ENCODE measurements at places on chromosomes 4 and X.

DNA sequence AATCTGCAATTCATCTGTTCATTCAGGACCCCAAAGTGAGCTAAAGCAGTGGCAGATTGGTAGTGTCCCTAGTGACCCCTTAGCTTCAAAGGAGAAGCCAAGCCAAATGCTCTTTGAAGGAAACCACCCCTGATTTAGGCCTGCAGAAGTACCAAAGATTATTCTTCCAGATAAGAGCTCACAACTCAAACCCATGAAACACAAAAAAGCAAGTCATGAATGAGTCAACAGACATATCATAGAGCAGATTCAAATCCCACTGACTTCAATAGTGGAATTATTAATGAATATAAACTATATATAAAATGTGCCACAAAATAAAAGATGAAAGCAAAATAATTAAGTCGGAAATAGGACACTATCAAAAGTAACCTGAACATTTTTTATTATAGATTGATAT, 197.6 kb downstream of the SCFD2 start:
- DNase-seq = no peak

DNA sequence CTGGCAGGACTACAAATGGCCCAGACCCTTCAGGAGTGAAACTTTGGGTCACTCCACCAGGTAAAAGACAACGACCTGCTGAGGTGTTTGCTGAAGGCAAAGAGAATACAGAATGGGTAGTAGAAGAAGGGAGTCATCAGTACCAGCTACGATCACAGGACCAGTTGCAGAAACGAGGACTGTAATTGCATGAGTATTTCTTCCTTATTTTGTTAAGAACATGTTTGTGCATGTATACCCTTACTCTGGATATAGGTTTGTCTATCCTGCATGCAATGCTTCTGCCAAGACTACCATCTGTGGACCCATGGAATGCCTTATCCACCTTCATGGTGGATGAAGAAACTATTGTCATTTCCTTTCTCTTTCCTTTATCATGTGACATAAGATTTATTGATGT, 48.1 kb upstream of the BCLAF3 start:
- no peak for DNase-seq

GRCh38 chrX:75301060-75301459, 27.2 kb downstream of the UPRT start:
- DNase-seq = no peak

GRCh38 chrX:150848914-150849365, 49.5 kb downstream of the CD99L2 start:
- no peak for DNase-seq

GRCh38 chr4:72209600-72209999, 177.8 kb downstream of the NPFFR2 start:
- DNase-seq = no peak

- DNase-seq = no peak
Observed at GRCh38 chrX:11541510-11541909, 124.2 kb downstream of the ARHGAP6 start.

DNA sequence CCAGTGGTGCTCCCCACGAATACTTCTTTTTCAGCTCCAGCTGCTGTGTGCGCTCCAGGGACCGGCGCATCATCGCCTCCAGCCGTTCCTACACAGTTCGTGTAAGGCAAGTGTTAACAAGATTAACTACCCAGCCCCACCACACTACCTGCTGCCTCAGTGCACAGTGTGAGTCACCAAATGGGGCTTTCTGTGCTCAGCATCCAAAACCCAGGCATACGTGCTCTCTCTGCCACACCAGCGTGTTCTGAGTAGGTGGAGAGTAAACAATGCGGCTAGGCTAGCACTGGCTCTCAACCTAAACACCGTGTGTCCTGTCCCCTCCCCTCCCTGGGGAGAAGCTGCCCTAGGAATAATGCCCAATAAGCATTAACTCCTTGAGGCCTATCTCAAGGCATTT, 60.0 kb downstream of the MAP7D2 start:
- DNase-seq = no peak

GRCh38 chrX:13733506-13733905, 914 bp downstream of the TRAPPC2 start:
- no peak for DNase-seq

GRCh38 chr4:25976780-25977179, 62.8 kb downstream of the SMIM20 start:
- DNase-seq = no peak

DNA sequence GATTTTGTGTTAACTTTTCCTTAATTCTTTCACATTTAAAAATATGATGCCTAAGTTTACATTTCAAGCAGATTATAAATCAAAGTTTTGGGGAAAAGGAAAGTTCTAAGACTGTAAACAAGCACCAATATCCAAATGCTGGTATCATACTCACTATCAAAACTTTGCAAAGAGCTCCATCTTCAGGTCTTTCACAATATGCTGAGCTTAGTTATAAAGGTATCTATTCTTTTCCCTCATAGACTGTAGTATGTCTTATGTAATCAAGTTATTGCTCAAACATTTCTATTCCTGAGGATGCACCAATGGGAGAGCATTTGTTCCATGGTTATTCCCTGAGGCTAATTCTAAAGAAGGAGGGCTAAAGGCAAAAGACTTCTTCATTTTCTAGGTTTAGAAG, 207.9 kb upstream of the FAM241A start:
- no peak for DNase-seq

DNA sequence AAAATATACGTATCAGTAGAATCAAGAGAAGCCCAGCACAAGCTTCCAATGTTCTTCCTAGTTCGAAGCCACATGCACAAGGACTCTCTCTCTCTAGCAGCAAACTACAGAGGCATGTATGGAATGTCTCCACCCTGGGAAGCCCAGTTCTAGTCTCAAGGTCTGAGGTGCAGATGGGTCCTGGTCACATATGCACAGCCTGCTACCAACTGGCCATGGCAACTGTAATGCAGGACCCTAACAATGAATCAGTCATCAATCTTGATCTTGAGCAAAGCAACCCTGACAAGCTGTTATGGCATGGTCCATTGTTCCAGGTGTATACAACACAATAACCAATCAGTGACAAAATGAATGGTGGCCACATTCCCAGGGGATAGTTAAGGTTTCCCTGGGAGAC, 55.8 kb downstream of the MBNL3 start:
- no peak for DNase-seq

DNA sequence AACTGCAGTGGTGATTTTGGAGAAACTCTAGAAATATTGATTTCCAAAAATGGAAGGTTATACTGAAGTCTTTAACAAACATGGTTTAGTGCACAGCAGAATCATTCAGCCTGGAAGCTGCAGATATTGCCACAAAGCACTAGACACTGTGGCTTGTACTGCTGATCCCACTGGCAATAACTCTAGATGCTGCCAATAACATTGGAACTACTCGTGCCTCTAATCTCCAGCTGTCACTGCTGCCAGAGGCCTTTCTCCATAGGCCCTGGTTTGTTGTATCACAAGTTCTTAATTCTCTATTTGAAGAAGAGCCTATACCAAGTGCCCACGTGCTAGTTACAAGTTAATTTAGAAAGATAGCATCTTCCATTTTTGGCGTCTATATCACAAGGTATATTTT, 19.3 kb downstream of the DMP1 start:
- no peak for DNase-seq

- DNase-seq = no peak
Observed at GRCh38 chrX:22047468-22047867, 15.3 kb downstream of the PHEX start.

DNA sequence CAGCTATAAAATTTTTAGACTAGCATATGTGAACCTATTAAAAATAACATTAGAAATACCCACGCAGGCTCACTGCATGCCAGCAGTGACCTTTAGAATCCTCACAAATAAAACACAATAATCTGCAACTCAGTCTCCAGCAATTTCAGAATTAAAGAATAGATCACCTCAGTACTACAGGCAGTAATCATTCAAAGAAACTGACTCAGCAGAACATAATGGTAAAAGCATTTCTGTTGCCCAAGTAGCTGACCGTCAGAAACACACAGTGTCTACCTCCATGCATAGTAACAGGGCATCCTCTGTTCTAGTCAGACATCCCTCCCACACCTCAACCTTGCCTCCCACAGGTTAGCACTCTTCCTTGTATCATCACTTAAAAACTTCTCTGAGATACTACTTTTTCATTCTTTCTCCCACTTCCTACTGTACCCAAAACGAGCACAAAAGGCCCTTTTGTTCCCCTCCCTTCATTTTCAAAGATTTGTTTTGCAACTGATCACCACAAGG, 65.7 kb upstream of the BEND2 start:
- no peak for DNase-seq

DNA sequence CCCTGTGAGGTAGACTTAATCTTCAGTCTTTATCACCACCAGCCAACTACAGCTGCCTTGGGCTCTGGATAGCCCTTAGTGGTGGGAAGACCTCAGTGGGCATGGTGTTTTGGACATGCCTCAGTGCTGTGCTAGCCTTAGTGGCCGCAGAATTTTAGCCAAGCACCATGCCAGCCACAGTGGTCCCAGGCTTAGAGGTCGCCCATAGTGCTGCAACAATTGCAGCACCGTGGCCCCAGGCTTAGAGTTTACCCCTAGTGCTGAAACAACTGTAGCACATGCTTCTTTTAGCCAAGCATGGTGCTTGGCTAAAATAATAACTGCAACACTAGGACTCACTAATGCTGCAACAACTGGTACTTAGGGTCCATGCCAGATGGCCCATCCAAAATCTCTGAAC, 38.9 kb upstream of the SULT1B1 start:
- no peak for DNase-seq

- no peak for DNase-seq
Observed at GRCh38 chr4:48025005-48025404, 8.4 kb downstream of the NIPAL1 start.

- no peak for DNase-seq
Observed at GRCh38 chrX:111555406-111555958, 44.0 kb downstream of the SERTM2 start.

DNA sequence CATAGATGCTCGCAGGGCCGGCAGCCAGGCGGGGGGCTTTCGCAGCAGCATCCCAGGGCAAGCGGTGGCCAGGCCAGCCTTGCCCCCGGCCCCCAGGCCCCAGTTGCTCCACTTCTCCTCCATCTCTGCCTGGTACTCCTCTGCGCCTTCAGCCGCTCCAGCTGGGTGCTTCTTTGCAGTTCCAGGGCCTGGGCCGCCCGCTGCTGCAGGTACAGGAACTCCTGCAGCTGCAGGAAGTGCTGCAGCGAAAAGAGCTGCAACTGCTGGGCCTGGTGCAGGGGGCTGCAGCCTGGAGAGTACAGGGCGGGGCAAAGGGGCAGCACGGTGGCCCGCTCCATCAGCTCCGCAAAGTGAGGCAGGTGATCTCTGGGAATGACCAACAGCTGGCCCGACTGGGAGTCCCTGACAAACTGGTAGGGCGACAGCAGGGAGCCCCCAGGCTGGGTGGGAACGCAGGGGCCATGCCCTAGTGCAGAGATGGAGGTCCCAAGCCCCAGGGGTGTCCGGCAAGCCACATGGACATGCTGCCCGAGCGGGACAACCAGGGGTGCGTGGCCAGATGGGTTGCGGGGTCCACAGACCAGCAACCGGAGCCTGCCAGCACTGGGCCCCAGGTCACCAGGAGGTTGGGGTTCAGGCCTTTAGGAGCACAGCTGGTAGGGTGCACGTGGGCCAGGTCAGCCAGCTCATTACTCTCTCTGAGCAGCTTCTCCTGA, 75.9 kb upstream of the UCP1 start:
- DNase-seq = no peak

DNA sequence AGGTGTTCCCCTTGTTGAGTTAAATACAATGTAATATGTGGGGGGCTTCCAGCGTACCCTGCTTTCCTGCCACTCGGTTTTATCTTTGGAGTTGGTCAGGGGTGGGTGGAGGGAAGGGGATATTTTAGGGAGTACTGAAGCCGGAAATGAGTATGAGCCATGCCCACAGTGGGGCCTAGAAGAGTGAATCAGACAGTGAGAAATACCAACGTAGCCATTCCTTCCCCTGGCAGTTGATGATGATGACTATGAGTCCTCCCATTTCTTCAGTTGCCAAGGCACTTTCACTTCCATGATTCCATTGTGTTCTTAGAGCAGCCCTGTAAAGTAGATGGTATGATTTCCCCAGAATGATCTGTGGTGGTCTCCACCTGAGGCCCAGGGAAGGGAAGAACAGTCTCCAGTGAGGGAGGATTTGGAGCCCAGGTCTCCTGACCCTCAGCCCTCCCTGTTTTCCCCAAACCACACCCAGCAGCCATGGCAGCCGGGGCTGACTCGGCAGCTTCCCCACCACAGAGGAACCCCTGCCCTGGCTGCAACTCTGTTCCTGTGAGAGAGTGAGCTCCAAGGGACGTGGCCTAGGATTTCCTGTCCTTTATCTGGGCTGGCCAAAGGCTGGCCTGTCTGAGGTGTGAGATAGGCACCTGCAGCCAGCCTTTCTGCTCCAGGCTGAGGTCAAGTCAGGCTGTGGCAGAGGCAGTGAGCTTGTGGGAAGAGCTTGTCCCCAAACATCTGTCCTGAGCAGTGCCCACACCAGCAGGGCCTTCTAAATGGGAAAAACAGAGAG, 52.7 kb downstream of the STARD8 start:
- peak; percentile 50 for DNase-seq

DNA sequence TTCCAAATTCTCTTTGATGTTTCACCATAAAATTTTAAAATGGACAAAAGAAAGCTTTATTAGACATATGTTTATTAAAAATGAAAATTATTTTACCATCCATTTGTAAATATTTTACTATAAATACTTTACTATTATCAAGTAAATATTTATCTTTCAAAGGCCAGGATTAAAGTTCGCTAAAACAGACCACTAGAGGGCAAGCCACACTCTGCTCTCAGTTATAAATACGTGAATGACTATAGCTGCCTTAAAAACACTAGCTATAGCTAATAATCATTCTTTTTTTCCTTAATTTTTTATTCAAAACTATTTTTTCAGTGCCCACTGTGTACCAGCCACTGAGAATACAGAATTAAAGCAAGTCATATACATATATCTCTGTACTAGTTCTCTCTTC, 38.6 kb downstream of the UNC5C start:
- no peak for DNase-seq

- DNase-seq = no peak
Observed at GRCh38 chr4:139898293-139898692, 232.7 kb downstream of the MGST2 start.

GRCh38 chrX:11564546-11564945, 101.2 kb downstream of the ARHGAP6 start:
- no peak for DNase-seq

DNA sequence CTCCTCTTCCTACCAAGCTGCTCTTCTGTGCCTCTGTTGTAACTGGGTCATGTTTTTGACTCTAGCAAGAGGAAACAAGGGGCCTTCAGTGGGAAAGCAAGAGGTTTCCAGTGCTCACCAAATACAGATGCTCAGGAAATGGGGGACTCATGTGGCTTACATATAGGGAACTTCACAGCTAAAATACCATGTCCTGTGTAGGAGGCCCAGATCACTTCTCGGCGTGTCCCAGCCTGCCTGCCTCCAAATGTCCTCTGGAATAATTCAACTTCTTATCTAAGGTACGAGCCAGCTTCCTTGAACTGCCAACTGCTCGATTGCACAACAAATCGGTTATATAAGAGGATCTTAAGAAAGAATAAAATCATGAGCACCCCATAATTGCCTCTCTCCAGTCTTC, 161.3 kb downstream of the KIT start:
- no peak for DNase-seq

- no peak for DNase-seq
Observed at GRCh38 chr4:149933120-149933519, 117.5 kb upstream of the IQCM start.

Measured in HS-5 (cell line).